Stimulated activated CD4-positive, alpha-beta T cell treated with anti-CD3 and anti-CD28 coated beads, Interleukin-15, amount 100 ng/mL, for 1 hour (primary cell): ENCODE measurements at places on chromosomes 1 and 21.

DNA sequence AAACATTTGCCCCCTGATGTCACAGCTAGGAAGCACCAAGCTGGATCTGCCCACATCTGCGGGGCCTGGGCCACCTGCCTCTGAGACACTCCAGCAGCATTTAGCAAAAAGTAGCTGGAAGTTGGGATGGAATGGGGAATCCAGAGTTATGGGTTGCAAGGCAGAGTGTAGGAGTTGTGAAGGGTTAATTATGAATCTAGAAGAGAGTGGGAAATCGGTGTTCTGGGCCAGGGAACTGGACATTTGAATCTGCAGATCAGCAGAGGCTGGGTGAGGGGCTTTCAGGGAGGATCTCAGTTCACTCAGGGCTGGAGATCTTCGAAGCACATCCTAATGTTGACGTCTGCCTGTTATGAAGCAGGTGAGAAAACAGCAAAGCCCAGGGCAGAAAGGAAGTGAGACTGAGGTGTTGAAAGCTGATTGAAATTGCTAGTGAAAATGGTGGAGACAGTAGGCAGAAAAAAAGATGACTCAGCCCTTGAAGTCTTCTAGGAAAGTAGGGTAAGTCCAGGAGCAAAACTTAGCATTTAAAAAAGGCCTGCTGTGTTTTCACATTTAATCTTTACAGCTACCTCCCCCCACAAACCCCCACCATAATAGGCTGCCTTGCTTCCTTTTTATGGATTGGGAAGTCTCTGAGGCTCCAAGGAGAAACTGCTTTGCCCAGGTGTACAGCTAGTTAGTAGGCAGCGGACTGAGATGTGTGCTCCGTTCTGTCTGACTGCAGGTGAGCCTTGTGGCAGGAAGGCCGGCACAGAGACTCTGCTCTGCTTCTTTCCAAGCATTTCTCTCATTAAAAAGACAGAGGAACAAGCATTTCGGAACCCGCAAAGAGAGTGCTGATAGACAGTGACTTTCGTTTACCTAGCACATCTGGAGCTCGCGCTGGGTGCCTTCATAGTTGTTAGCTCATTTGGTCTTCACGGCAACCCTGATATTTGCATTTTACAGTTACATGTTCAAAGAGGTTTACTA is 7.2 kb downstream of the VANGL1 start:
- no peak for DNase-seq

DNA sequence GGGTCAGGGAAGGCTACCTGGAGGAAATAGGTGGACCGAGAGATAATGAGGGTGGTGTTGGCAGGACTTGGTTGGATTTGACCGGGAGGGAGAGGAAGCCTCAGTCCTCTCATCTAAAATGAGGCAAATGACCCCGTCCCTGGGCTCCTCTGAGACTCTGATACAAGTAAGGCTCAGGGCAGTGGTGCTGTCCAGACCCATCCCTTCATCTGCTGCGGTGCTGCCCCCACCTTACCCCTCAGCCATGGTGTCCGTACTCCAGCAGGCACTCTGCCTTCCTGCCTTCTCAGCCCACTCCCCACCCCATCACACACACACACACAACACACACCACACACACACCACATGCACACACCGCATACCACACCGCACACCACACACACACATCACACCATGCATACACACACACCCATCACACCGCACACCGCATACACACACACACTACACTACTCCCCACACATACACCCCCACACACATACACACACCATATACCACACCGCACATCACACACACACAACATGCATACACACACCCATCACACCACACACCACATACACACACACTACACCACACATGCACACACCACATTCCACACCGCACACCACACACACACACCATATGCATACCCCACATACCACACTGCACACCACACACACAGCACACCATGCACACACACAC is 29.4 kb upstream of the SLC26A9 start:
- no peak for DNase-seq

- no peak for DNase-seq
Measured at GRCh38 chr21:41850085-41850484, 29.1 kb downstream of the PRDM15 start.

DNA sequence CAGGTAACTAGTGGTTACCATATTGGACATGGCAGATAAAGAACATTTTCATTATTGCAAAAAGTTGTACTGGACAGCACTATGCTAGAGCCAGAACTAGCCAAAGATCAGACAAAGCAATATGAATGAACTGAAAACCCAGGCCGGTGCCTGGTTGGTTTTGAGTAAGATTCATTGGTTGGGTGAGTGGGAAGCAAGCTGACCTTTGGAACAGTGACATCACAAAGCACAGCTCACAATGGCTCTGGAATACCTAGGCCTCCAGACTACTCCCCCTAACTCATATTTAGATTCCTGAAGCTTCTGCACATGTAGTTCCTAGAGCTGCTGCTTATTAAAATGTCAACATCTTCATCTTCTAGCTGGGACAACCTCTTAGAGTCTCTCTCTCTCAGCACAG is at the start of gene TMCO2:
TMCO2 (plus strand) TSS at position 283 of the 400 bp plus-strand sequence; CDS start at position 340, 57 bp downstream.
- DNase-seq: no peak

GRCh38 chr21:34986561-34987500 is 62.3 kb downstream of the RUNX1 start:
- DNase-seq: peak; percentile 45

DNA sequence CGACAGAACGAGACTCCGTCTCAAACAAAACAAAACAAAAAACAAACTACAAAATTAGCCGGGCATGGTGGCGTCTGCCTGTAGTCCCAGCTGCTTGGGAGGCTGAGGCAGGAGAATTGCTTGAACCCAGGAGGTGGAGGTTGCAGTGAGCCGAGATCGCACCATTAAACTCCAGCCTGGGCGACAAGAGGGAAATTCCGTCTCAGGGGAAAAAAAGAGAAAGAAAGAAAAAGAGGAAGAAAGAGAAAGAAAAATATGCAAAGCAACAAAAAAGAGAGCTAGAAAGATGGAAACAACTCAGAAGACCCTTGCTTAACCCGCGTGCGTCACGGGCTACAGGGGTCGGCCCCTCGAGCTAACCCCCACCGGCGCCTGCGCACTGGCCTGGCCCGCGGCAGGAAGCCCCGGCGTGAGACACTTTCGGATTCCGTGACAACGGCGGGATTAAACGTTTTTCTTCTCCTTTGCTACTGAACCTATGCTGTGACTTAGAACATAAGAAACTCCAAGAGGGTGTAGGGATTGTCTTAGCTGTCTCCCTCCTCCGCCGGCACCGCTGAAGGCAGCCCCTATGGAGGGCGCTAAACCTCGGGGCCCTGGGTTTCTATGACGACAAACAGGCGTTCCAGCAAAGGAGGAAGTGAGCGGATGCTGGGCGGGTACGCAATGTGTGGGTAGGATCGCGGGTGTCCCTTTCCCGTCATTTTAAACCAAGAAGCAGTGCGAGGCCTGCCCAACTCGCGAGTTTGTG is at the start of gene AXDND1:
AXDND1 (plus strand) TSS at position 630 of the 751 bp plus-strand sequence. CDS start 539 bp downstream, outside the sequence.
- DNase-seq: peak; percentile 75

- no peak for DNase-seq
Measured at GRCh38 chr1:150127868-150128267, 21.8 kb upstream of the PLEKHO1 start.

GRCh38 chr1:93033785-93034184 is 45.3 kb upstream of the MTF2 start:
- DNase-seq: no peak

- DNase-seq: no peak
Measured at GRCh38 chr1:63753591-63753990, 20.2 kb upstream of the ROR1 start.

- no peak for DNase-seq
Measured at GRCh38 chr1:162706606-162707005, 74.3 kb downstream of the DDR2 start.

GRCh38 chr1:85495556-85495955 is 30.6 kb upstream of the DDAH1 start:
- DNase-seq: no peak

- DNase-seq: no peak
Measured at GRCh38 chr21:37827913-37828312, 88.3 kb downstream of the KCNJ6 start.

- no peak for DNase-seq
Measured at GRCh38 chr1:44587796-44588460, 86.4 kb downstream of the TMEM53 start.

GRCh38 chr1:41431490-41432350 is 52.8 kb downstream of the EDN2 start:
- no peak for DNase-seq

DNA sequence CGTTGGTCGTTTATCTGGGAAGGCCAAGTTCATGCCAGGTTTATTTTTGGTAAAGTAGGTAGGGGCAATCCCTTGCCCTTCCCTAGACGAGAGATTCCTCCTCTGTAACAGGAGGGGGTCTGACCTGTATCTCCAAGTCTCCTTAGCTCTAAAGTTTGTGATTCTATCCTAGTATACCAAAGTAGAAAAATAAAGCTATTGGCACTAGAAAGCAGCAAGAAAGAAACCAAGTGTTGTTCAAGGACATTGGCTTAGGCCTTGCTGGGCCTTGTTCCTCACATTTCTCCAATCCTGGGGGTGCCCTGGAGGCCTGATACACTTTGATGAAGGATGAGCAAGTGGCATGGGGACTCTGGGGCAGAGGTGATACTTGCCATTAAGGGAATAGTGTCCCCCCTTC is 814 bp downstream of the MTARC2 start:
- no peak for DNase-seq

DNA sequence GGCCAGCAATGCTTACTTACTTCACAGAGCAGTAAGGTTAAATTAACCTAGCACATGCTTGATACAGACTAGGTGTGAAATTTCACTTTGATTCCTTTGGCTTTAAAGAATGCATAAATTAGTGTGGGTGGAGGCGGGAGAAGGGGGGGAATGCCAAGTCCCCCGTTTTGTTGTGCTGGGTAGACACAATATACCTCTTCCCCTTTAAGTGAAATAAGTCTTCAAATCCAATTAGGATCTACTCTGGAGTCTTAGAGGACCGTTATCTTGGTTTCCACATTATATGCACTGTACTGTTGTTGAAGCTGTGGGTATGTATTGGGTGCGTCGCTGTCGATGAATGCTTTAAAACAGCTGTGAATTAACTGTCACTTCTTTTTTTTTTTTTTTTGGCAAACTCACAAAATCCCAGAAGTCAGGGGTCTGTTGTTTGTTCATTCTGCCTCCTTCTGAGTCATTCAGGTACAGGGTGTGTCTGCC is 1.6 kb upstream of the S1PR1 start:
- DNase-seq: no peak

- no peak for DNase-seq
Measured at GRCh38 chr1:240169188-240169587, 77.5 kb downstream of the FMN2 start.
